ENCODE measurements at places on chromosomes 13 and 19. TPM values are rescaled to one million over a fixed set of nuclear protein-coding genes. Genes with fewer than 3 reads are reported as not detected.
A peak's percentile ranks its signal among the peaks of the same experiment; 100 is the strongest.

The GRK1 gene
- 0.09 TPM for total RNA-seq

The ADM5 gene
- 8.6 TPM for total RNA-seq

GRCh38 chr19:41570639-41571112 is 5.3 kb upstream of the CEACAM21 start:
- peak; percentile 98 for ATAC-seq

DNA sequence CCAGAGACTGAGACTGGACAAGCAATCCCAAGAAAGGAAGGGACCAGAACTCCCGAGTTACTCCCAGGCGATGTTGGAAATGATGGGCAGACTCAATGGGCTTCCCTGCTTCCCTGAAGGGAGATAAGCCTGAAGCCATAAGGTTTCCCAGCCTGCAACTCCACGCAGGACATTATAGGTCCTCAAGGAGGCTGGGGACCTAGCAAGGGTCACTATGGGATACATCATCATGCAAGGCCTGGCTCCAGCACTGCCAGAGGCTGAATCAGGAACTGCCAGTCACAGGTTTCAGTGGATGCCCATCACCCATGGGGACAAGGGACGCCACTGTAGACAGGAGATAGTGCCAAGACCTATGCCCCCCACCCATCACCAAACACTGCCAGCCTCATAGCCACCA is 338.7 kb downstream of the IRS2 start:
- ATAC-seq, result no peak

The ZNF610 gene
- 0.17 TPM for total RNA-seq

GRCh38 chr19:58021541-58022282 is 12.1 kb upstream of the ZSCAN1 start:
- peak; percentile 62 for ATAC-seq

DNA sequence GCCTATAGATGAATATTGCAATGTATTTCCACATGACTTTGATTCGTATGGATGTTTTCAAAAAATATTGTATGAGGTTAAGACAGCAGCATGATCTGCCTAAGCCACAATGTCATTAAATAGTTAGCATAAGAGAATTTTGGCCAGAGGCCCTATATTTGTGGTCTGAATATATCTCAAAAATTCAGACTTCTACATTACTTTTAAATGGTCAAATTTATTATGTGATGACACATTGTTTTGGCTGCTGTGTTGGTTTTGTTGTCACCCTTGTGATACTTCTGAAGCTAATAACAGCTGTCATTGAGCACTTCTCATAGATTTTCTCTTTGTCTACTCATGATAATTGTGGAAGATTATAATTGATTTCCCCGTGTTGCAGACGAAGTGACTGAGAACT is 288.2 kb downstream of the MYO16 start:
- no peak for ATAC-seq

GRCh38 chr19:2252055-2252796 is 3.1 kb downstream of the AMH start:
- ATAC-seq, result no peak

The KIR3DL1 gene
- not detected for total RNA-seq

The BCL3 gene
- 79.0 TPM for total RNA-seq

DNA sequence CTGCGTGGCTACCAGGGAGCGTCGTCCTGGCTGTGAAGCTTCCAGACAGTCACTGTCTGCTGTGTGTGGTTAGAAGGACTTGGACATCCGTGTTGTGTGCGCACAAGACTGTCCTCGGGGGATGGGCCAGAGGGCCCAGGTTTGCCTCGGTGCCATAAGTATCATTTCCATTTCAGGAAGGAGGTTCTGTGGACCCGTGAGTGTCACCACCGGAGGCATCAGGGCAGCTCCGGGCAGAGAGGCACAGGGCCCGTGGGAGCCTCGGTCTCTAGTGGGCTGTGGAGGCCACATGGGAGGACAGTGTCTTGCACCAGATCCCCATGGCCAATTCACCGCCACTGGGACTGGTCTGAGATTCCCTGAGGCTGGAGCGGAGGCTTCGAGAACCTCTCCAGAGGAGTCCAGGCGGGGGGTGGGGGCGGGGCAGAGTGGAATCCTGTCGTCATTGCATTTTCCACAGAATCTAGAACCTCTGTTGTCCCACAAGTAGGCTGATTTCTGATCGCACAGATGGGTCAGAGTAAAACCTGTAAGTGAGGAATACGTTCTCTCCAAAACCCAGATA is 6.0 kb downstream of the ZNF57 start:
- no peak for ATAC-seq

- no peak for ATAC-seq
Measured at GRCh38 chr13:58594747-58595600, 963.4 kb downstream of the PCDH17 start.

GRCh38 chr13:97223711-97224541 is 1.8 kb downstream of the MBNL2 start:
- peak; percentile 18 for ATAC-seq

DNA sequence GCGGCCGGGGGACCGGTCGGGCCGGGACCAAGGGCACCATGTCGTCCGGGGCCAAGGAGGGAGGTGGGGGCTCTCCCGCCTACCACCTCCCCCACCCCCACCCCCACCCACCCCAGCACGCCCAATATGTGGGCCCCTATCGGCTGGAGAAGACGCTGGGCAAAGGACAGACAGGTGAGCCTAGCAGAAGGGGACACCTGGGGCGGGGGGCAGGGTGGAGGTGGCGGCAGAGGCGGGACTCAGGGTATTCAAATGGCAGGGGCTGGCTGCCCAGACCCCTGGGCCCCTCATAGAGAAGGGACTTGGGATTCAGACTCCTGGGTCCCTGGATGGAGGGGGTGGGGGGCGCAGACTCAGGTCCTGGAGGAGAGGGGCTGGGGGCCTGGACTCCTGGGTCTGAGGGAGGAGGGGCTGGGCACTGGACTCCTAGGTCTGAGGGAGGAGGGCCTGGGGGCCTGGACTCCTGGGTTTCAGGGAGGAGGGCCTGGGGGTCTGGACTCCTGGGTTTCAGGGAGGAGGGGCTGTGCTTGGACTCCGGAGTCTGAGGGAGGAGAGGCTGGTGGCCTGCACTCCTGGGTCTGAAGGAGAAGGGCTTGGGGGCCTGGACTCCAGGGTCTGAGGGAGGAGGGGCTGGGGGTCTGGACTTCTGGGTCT is 735 bp downstream of the BRSK1 start:
- ATAC-seq, result no peak

DNA sequence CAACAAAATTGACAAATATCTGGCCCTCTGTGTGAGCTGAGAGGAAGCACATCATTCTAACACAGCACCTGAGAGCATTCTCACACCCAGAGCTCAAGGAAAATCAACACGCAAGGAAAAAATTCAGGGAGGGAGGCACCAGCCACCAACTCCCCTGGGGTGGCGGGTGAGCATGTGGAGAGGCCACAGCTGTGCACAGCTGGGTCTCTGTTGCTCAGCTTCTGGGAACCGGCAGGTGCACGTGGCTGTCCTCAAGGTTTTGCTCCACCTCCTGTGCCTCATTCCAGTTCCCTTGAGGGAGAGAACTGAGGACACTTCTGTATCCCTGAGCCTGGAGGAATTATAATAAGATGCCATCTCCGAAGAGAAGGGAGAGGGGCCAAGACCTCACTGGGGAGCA is 134.0 kb downstream of the USP12 start:
- ATAC-seq, result no peak

DNA sequence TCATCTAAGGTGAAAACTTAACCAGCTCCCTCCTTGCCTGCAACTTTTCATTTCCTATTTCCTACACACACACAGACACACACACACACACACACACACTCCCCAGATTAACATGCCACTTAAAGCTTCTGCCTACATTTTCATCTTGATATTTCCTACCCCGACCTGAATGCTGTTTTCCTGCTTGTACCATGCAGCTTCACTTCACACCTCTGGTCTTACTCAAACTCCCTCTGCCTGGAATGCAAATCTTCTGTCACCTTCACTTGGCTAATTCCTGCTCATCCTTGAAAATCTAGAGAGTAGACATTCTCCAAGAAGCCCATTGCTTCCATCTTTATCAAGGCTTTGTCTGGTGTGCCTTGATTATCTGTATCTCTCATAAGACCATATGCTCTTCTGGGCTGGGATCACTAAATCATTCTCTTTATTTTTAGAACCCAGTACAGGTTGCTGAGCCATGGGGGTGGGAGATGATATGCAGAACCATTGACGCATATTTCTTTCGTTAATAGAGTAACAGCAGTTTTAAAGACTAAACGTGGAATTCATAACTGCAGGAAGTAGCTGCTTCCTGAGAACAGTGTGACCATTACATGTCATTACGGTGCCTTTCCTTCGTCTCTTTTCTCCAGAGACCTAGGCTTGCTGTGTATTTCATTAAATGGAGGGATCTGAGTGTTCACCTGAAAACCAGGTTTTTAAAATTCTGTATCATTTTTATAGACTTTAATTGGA is 37.7 kb downstream of the CNMD start:
- ATAC-seq, result no peak
